ENCODE measurements at places on chromosomes 5 and 9.

GRCh38 chr5:111513131-111513520 is 791 bp upstream of the STARD4 start:
- no peak for DNase-seq

- DNase-seq, result no peak
Observed at GRCh38 chr9:134049772-134050588, 17.8 kb downstream of the BRD3 start.

GRCh38 chr9:127444283-127444920 is 6.8 kb downstream of the RPL12 start:
- DNase-seq, result no peak

DNA sequence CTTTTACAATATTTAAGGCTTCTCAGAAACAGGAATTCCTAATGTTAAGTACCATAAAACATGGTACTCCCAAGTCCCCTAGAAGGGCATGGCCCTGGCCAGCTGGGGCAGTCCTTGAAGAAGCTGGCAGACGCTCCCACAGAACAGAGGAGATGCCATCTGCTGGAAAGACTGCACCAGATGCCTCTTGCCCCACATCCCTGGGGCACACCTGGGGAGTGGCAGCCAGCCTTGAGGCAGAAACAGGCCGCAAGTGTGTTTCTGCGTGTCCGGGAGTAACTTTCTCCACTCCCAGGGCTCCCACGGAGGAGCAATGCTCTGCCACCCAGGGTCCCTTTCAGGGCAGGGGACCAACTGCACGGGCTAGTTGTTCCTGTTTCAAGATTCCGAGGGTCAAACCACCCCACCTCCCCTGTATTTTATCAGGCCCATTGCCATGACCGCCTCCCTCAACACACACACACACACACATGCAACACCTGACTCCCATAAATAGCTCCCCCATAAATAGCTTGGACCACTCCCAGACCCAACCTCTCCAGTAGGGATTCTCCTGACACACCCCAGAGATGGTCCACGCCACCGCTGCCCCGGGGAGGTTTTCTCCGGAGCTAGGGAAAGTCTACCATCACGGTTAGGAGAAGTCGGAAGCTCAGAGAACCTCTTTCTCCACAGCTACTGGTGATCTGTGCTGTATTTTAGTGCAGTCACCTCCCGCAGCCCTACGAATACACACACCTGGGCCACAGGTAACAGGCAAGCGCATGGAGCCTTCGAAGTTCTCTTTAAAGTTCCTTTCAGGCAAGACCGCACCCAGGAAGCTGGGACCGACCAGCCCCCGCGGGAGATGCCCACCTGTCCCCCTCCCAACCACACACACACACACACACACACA is 1.5 kb downstream of the SPOCK1 start:
- DNase-seq, result peak; percentile 83

DNA sequence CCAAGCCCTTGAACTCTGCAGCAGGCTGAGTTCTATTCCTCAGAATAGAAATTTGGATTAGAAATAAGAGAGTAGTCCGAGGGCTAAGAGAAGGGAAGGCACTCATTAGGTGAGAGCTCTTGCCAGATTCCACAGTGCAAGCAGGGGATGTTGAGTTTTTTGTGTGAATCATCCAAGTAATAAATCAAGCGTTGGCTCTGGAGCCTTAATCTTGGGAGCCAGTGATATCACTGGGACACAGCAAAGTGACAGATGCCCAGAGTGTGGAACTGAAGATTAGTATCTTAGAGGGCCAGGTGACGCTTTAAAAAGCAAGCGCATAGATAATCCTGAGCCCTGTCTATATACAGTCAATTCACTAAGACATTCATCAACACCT is 60.3 kb downstream of the FOXD1 start:
- peak; percentile 98 for DNase-seq

- DNase-seq, result peak; percentile 99
Observed at GRCh38 chr5:157057459-157058370, 1.2 kb downstream of the HAVCR1 start.

DNA sequence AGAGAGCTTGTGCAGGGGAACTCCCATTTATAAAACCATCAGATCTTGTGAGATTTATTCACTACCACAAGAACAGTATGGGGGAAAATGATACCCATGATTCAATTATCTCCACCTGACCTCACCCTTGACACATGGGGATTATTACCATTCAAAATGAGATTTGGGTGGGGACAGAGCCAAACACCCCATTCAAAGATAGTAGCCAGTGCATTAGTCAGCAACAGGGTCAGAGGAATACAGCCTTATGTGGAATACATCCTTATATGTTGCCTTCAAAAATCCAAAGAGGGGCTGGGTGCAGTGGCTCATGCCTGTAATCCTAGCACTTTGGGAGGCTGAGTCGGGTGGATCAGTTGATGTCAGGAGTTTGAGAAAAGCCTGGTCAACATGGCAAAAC is 563.2 kb downstream of the CCDC171 start:
- DNase-seq, result no peak

GRCh38 chr9:71446106-71446472 is 322.2 kb downstream of the CEMIP2 start:
- DNase-seq, result peak; percentile 47

- peak; percentile 70 for DNase-seq
Observed at GRCh38 chr5:180161420-180162303, 47.3 kb downstream of the RASGEF1C start.

DNA sequence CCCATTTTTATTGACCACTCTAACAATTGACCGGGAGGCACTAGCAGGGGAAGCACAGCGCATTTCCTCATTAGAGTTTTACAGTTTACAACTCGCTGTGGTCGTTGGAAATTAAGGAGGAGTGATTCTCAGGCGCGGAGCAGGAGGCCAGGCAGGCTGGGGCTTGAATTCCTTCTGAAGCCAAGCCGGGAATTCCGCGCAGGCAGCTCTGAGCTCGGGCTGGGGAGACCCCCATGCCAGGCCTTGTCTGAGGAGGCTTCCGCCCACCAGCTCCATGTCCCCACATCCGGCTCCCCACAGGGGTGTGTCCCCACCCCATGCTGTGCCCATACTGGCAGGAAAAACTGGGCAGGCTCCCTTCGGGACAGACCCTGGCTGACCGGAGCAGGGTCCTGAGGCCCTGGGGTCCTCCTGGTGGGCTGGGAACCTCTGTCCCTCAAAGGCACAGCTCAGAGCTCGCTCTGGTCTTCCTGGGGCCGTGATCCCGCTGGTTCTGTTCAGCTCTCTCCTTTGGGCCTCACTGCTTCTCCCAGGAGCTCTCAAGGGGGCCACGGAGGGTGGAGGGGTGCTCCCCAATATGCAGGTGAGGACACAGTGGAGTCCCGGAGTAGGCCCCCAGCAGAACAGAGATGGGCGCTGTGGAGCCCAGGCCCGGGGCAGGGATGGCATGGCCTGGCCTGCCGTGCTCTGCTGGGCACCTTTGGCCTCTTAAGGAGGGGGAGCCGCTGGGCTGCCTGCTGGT is 1.3 kb upstream of the NRARP start:
- DNase-seq, result no peak

- DNase-seq, result no peak
Observed at GRCh38 chr9:94980947-94981722, 254.6 kb downstream of the AOPEP start.

GRCh38 chr5:15026944-15027343 is 155.4 kb upstream of the ANKH start:
- DNase-seq, result no peak

DNA sequence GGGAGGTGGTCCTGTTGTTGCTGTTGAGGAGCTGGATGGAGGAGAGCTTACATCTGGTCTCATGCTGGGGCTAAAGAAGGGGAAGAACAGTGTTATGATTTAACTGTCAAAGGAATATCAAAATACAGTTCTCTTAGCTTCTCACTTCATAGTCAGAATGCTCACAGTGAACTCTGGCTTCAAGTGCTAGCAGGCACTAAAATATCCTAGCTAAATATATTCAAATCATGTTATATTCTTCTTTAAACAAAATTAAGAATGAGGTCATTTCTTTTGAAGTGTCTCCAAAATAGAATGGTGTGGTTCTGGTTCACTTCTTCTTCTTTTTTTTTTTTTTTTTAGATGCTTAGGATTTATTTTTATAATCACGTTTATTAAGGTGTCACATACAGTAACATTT is 89.4 kb downstream of the NR3C1 start:
- no peak for DNase-seq

DNA sequence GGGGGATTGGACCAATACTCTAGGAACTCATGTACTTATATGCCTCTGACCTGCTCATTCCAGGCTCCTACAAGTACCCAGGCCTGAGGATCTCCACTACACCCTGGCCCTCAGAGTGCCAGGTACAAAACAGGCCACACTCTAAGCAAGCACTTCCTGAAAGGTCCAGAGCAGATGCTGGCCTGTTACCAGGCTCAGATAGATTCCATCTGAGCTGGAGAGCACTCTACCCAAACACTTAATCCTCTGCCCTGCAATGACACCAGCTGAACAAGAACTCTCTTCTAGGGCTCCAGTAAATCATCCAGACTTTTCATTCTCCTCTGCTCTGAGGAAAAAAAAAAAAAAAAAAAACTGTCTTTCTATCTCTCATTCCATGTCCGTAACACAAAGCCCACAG is 2.9 kb downstream of the P4HA2 start:
- no peak for DNase-seq

DNA sequence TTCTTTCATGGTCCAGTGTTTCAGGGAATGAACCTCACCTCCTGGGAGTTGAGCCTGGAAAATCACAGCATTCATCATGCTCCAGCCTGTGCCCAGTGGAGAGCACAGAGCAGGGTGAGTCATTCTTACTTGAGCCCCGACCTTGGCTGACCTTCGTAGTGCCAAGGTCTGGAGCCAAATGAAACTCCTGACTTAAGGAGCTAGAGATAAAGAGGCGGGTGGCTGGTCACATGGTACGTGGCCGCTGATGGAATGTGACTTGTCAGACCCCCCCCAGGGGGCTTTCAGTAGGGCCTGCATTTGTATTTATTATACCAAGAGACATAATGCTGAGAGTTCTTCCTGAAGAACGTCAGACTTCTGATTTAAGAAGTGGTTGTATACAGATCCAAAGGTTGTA is 15.0 kb upstream of the PIP5K1B start:
- no peak for DNase-seq

GRCh38 chr9:119533504-119533903 is 164.3 kb upstream of the BRINP1 start:
- peak; percentile 16 for DNase-seq

GRCh38 chr5:107449369-107449768 is 221.4 kb downstream of the EFNA5 start:
- DNase-seq, result no peak

DNA sequence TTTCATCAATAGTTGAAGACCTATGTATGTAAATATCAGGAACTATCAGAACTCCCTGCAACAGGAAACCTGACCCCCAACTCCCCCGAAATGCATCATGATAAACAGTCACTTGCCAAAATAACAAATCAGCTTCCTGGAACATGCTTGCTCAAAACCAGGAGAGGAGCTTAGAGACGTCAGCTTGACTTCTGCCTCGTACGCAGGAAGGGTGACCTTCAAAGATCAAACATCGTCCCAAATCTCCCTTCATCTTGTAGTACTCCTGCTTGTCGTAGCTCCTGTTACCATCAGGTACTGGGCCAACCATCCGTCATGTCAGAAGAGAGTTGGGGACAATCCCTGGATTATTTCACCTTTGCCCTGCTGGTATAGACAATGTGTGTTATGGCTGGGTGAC is 396.1 kb downstream of the GADD45G start:
- no peak for DNase-seq

- DNase-seq, result peak; percentile 48
Observed at GRCh38 chr5:158886957-158887356, 212.8 kb downstream of the EBF1 start.

Measured in NCI-H524 (cell line).